ENCODE measurements at places on chromosomes 2 and 18.

DNA sequence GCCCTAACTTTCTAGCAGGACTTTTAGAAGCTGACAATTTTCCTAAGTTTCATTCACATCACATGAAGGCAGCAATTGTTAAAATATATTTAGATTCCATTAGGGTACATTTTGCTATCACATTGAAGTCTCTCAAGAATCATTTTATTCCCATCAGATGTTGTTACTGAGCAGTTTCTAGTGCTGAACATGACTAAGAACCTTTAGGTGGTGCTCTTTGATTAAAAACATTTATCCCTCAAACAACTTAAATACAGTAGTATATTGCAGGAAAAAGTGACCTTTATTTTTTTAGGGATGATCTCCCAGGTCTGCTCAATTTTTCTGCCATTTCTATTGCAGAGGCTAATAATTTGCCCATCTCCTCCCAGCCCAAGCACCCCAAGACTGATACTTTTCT, 22.9 kb upstream of the NARS1 start:
- DNase-seq = no peak

- DNase-seq = peak; percentile 23
Measured at GRCh38 chr2:61538920-61539520, 864 bp upstream of the XPO1 start.

- no peak for DNase-seq
Measured at GRCh38 chr2:223203971-223204929, 152.3 kb downstream of the KCNE4 start.

DNA sequence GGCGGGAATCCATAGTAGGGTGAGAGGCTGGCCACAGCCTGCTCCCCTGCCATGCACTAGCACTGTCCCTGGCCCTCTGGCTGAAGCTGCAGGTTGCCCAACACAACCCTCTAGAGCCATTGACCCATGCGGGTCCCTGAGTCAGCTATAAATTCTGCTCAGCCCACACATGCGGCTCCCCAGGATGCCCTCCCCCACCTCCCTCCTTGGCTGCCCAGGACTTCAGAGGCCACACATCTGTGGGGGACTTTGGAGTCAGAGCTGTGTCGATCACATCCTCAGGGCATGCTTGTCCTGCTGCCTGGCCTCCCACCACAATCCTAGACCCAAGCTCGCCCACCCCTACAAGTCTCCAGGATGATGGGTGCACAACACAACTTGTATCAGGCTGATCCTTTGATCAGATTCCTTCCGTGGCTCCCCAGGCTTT, 97.0 kb downstream of the TFCP2L1 start:
- DNase-seq = no peak

DNA sequence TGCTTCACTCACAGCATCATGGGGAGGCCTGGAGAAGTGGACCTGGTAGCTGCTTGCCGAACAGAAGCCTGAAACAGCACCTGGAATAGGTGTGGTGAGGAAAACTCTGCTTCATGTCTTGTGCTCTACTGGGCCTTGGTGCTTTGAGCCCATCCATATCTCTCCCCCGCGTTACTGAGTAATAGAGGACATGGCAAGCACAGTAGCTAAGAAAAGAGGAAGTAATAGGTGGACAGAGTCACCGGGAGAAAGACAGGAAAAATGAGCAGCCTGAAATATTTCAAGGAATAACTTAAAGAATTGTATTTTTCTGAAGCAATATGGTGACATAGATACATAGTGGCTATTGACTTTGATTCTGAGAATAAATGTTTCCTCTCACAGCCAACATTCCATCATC, 14.0 kb upstream of the HNMT start:
- no peak for DNase-seq

DNA sequence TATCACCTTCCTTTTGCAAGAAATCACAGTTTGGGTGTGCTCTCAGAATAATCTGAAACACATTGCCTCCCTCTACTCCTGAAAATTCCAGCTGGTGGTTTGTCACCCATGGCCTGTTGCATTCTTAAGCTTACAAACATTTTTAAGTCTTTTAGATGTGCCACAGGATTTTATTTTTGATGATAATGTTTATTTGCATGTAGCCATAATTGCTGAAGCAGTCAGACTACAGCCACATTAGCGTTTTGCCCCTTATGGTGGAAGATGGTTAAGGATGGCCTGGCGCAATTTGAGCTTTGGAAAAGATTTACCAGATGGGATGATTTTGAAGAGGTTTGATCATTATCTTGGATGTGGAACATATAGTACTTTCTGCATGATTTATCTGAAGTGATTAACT, 439.5 kb downstream of the MEIS1 start:
- DNase-seq = no peak

DNA sequence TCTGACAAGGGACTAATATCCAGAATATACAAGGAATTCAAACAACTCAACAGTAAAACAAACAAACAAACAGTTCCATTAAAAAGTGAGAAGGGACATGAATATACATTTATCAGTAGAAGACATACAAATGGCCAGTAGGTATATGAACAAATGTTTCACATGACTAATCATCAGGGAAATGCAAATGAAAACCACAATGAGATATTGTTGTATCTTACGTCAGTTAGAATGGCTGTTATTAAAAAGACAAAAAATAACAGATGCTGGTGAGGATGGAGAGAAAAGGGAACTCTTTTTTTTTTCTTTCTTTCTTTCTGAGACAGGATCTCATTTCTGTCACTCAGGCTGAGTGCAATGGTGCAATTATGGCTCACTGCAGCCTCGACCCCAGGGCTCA, 175.5 kb downstream of the CAMKMT start:
- DNase-seq = no peak

GRCh38 chr2:134011936-134012586, 241.8 kb upstream of the MGAT5 start:
- no peak for DNase-seq

DNA sequence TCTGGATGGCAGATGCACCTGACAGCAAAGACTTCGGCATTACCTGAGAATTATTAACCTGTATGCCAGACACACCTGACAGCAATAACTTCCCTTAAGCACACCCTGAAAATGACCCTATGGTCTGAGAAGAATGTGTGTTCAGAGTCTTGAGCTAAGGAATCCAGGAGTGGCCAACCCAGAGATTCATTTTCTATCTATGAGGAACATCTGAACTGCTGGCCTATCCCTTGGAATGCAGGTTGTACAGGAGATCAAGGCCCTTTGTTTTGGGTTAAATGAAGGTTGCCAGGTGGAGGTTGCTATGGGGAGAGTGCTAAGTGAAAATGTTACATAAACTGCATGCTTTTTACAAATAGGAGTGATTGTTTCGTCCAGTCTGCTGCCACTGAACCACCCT, 200.9 kb upstream of the MEIS1 start:
- DNase-seq = no peak

GRCh38 chr18:58218117-58218516, 174.1 kb downstream of the NEDD4L start:
- DNase-seq = no peak

GRCh38 chr2:38075507-38076151, at the start of gene CYP1B1:
Gene CYP1B1 (minus strand): TSS chr2:38076151. CDS start chr2:38075388, 763 bp downstream.
- no peak for DNase-seq

DNA sequence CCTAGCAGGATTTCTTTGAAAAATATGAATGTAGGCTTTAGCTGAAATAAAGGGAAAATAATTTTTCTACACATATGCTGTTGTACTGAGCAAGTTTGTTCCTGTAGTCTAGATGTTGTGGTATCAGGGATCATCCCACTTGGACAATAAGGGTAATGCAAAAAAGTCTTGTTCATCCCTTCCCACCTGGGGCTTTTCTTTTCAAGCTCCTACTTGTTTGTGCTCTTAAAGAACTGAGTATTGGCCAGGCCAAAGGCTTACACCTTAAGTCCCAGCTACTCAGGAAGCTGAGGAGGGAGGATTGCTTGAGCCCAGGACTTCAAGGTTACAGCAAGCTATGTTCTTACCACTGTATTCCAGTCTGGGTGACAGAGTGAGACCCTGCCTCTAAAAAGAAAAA, 35.5 kb downstream of the ZC3H6 start:
- no peak for DNase-seq

DNA sequence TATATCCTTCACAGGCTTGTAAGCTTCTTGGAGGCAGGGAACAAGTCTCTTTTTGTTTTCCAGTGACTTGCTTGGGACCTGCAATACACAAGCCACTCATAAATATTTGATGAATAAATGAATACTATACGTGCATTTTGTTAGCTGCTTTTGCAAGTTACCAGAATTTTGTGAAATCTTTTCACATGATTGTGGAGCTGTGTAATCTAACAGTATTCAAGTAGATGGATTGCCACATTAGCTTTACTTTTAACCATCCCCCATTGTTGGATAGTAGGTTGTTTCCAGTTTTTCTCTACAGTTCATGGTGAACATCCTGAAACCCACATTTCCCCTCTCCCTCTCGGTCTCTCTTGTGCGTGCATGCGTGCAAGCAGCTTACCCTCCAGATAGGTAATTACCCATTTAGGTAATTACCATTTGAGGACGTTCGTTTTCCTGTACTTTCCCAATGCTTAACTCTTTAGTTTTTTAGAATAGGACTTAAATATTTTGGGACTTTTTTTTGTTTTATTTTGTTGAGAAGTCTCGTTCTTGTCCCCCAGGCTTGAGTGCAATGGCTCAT, 12.5 kb downstream of the ZNF407 start:
- peak; percentile 16 for DNase-seq

GRCh38 chr2:182831101-182831500, 35.3 kb downstream of the FRZB start:
- DNase-seq = no peak

DNA sequence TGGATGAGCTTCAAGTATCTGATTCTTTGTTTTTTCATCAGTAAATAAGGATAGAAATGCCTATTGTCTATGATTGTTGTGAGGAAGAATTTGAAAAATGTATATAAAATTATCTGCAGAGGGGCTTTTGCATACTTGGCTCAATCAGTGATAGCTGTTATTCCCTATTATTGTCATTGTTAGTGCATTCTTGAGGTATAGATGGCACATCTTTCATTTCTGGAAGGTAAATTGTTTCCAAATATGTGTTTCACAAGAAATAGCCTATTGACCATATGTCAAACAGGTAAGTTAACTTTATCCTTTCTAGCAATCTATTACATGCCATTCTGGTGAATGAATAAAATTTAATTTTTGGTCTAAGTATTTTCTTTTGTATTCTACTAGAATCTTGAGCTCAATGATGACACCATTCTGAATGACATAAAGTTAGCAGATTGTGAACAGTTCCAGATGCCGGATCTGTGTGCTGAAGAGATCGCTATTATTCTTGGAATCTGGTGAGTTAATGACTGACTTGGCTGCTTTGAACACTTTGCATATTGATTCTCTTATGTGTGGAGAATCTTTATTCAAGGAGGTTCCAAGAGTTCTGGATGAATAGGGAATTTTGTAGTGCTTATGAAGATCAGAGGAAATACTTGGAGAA, 44.2 kb downstream of the TTC27 start:
- no peak for DNase-seq

DNA sequence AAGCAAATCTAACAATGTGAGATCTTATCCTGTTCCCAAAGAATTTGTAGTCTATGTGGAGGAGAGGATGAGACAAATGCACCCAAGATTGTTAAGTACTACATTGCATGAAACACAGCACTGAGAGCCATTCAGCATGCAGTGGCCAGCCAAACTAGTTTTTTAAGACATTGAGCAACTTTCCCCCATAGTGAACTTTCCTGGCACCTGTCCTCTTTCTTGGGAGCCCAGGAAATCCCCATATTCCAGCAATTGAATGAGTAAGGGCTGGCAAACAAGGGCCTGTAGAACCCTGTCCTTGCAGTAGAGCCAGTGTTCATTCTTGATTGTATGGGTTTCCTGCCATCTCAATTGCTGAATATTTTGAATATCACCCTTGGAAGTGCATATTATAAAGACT, 58.8 kb upstream of the FIGN start:
- DNase-seq = no peak

DNA sequence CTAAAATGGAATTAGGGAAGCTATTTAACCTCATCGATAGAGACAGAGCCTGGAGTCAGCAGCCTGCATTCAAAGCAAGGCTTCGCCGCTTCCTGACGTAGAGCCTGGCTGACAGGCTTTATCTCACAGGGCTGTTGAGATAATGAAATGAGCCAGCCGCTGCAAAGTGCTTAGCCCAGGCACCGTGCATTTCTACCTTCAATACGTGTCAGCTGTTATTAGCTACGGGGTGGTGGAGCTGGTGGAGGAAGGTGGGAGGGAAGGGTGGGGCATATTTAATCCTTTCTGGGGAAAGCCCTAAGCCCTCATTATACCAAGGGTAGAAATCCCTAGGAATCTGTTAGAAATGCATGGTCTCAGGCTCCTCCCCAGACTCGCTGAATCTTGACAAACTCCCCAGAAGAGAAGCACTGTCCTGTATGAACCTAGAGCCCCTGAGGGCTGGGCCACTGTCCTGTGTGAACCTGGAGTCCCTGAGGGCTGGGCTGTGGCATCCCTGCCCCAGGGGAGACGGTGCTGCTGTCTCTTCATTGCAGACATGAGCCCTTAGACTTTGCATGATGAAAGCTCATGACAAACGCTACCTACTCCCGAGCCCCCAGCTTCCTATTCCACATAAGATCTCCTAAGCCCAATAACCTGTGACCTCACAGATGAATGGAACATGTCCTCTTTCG, 72.4 kb downstream of the ALPK2 start:
- DNase-seq = no peak

GRCh38 chr2:26666671-26667070, 25.5 kb upstream of the CIB4 start:
- DNase-seq = no peak

- peak; percentile 8 for DNase-seq
Measured at GRCh38 chr18:55489034-55489986, 98.7 kb downstream of the TCF4 start.

DNA sequence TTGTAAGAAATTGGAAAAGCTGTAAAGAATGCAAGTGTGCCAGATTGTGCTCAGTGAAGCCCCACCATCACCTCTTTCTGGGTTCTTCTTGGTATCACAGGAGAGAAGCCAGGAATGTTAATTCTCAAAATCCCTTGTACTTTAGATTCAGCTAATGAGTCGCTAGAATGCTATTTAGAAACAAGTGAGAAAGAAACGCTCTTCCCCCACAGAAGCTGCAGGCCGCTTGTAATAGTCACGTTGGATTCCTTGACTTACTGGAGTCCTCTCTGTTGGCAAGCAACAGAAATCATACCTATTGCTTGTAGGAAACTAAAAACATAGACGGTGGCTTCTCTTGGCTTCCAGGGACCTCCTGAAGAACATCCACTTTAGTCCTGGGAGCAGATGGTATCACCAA, 375.6 kb upstream of the LRATD1 start:
- DNase-seq = no peak

- DNase-seq = no peak
Measured at GRCh38 chr2:15851076-15851693, 89.2 kb upstream of the MYCN start.

GRCh38 chr2:75552222-75552621, 8.5 kb downstream of the EVA1A start:
- no peak for DNase-seq

GRCh38 chr2:38613126-38613848, 10.6 kb upstream of the HNRNPLL start:
- no peak for DNase-seq

DNA sequence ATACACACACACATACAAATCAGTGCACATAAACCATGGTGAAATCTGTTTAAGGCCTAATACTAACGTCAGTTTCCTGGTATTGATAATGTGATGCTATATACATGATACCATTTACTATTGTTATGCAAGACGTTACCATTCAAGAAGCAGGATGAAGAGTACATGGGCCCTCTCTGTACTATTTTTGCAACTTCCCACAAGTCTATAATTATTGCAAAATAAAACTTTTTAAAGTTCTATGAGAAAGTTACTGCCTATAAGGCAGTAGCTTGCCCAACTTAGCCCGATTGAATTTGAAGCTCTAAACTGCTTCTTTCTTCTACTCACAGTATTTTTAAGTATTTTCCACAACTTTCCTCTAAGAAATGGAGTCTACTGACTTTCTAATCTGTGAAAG, 74.0 kb downstream of the BCL2 start:
- no peak for DNase-seq

- no peak for DNase-seq
Measured at GRCh38 chr18:39453882-39454281, 1888.3 kb upstream of the CELF4 start.
